ENCODE measurements at places on chromosomes 12 and 14.

- DNase-seq = no peak
Observed at GRCh38 chr14:79254069-79254775, 957.1 kb downstream of the DIO2 start.

GRCh38 chr12:5976196-5976595 is 31.1 kb upstream of the ANO2 start:
- DNase-seq = no peak

DNA sequence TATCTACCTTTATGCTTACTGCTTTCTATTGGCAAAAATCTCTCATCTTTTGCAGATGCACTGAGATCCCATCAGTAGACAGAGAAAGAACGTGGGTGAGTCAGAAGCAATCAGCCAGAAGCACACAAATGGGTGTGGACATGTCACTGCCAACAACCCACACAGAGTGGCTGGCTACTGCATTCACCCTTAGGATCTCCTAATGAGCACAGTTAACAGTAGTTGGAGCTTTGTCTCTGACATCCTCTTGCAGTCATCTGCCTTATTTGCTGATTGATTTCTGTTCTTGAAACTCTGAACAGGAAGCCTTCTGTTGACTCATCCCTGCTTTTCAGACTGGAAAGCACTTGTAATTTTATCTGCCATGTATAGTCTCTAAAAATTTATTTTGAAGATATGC is 117.2 kb downstream of the RGS6 start:
- no peak for DNase-seq

GRCh38 chr14:36268121-36268520 is 52.3 kb downstream of the MBIP start:
- no peak for DNase-seq

GRCh38 chr14:83007641-83008225 is 1474.1 kb upstream of the SEL1L start:
- no peak for DNase-seq

DNA sequence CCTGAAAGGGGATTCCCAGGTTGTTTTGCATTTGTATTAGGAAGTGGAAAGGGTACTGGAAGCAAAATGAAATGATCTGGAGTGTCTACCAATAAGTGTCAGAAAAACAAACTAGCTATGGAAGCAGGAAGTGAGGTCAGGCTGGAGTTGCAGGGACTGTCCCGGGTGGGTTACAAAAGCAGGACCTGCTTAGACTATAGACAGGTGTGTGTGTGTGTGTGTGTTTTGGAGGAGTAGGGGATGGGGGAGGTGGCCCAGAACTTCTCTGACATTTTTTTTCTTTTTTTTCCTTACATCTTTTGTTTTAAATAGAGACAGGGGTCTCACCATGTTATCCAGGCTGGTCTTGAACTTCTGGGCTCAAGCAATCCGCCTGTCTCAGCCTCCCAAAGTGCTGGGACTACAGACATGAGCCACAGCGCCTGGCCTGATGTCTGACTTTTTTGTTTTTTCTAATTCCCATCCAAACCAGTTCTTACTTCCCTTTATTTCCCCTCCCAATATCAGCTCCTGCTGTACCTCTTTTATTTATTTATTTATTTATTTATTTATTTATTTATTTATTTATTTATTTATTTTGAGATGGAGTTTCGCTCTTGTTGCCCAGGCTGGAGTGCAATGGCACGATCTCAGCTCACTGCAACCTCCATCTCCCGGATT is 512 bp upstream of the RND1 start:
- no peak for DNase-seq

DNA sequence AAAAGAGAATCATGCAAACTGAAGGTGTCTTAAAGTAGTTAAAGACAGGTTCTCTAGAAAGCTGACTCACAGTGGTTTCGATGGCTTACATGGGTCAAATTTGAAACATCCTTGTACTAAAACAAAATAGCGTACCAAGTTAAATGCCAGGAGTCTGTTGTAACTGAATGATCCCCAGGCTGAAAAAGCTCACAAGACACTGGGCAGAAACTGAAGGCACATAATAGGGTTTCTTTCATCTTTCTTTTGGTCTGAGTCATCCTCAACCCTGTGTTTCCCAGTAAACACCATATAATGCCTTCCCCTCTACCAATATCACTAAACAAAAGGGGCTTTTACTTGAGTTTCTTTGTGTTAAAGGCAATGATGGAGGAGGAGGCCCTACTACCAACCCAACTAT is 12.8 kb downstream of the ZFYVE1 start:
- DNase-seq = no peak

- no peak for DNase-seq
Observed at GRCh38 chr12:106255952-106256351, 8.1 kb upstream of the CKAP4 start.

GRCh38 chr12:106301241-106301610 is 1.3 kb upstream of the TCP11L2 start:
- no peak for DNase-seq

GRCh38 chr14:90890322-90891020 is 74.2 kb upstream of the TTC7B start:
- DNase-seq = no peak

DNA sequence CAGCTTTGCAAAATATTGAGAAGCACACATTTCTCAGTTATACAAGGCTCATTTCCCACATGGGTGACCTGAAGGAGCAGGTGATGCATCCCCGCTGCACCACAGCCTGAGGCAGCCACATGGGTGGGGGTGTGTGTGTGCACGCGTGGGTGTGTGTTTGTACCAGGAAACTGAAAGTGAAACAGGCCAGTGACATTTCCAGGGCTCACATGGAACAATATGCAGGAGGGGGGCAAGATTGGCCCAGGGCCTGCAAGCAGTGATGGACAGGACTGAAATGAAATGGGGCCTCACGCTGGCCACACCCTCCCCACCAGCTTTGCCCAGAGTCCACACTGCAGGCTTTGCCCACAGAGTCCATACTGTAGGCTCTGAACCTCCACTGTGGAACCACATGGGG is 154.2 kb upstream of the PARP11 start:
- peak; percentile 44 for DNase-seq

DNA sequence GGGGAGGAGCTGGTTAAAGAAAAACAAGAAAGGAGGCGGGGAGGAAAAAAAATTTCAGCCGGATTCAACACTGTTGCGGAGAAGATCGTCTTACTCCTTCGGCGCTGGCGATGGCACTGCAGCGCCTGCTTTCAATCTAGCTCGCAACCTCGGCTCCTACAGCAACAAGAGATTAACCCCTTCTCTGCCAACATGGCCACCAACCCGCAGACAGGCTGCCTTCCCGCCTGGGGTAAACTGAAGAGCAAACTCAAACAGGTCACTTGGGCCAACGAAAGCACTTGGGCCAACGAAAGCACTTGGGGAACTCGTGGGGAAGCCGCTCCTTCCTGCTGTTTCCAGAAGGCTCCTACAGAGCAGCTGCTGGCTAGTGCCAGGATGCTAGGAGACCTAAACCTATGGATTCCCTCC is 73.7 kb downstream of the CIT start:
- DNase-seq = no peak

DNA sequence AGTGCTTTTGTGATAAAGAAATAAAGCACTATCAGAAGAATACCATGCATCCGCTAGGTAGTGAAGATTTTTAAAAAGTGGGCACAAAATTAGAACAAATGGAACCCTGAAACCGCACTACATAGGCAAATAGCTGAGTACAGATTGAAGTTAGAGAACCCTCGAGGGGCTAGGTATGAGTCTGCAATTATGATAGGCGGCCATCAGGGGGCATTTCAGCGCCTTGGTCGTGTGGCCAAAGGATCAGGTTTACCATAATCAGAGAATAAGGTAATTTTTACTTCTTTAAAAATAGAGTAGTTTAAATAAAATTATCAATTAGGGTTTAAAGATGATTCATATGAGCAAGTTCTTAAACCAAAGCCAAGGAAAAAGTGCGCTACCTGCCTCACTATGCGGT is 129.8 kb downstream of the TMX1 start:
- DNase-seq = peak; percentile 2

- no peak for DNase-seq
Observed at GRCh38 chr12:130571089-130571488, 145.0 kb downstream of the RIMBP2 start.

DNA sequence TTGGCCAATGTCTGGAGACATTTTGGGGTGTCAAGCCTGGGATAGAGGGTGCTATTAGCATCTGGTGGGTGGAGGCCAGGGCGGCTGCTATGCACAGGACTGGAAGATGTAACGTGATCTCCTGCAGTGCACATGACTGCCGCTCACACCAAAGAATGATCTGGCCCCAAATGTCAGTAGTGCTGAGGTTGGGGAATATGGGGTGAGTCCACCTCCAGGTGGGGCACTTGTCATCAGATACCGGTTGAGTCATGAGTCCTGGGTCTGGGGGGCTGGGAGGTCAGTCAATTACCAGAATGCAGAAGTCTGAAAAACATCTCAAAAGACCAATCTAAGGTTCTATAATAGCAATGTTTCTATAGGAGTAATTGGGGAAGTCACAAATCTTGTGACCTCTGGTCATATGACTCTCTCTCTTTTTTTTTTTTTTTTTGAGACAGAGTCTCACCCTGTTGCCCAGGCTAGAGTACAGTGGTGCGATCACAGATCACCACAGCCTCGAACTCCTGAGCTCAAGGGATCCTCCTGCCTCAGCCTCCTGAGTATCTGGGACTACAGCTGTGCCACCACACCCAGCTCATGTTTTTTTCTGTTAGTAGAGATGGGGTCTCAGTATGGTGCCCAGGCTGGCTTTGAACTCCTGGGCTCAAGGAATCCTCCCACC is 6.0 kb upstream of the SDSL start:
- no peak for DNase-seq

- no peak for DNase-seq
Observed at GRCh38 chr12:93223440-93224426, 154.0 kb upstream of the NUDT4 start.

DNA sequence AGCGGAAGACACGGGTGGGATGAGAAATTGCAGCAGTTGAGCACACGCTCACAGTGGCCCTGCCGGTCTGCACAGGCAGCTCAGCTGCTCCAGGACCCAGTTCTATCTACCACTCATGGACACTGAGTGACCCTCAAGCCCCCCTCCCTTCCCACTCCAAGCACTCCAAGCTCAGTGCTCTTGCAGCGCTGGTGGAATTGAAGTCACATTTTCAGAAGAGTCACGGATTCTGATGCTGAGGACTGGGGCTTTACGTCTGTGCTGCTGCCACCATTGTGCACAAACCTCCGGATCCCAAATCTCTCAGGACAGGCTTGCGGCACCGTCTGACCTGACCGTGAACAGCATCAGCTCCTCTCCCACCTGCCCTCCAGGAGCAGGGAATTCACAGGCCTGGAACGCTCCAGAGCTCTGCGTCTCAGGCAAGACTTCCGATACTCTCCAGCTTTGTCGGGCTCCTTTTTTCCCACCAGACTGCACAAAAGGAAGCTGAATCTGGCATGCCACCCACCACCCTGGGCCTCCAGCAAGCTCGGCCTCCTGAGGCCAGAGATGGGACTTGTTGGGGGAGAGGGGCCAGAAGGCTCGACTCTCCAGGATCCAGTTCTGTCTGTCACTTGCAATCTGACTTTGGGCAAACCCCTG is 213.1 kb upstream of the RTL1 start:
- DNase-seq = no peak

DNA sequence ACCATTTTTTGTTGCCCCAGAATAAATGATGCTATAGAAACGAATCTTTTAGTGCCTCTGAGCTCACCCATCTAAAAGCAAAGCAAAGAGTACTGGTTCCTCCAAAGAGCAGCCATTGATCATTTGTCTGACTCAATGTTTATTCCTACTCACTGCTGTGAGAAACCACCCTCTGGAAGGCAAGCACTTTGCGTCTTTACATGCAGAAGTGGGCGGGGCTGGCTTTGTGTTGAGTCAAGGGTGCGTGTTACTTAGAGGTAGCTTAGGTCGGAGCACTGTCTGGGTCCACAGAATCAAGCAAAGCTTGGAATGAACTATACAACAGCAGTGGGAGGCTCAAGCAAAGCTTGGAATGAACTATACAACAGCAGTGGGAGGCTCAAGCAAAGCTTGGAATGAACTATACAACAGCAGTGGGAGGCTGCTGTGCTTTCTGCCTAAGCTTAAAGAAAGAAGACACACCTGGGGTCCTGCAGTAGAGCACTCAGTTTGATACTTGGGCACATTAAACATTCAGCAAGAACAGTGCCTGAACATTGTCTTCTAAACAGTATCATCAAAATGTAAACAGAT is 77.2 kb upstream of the PRICKLE1 start:
- no peak for DNase-seq

DNA sequence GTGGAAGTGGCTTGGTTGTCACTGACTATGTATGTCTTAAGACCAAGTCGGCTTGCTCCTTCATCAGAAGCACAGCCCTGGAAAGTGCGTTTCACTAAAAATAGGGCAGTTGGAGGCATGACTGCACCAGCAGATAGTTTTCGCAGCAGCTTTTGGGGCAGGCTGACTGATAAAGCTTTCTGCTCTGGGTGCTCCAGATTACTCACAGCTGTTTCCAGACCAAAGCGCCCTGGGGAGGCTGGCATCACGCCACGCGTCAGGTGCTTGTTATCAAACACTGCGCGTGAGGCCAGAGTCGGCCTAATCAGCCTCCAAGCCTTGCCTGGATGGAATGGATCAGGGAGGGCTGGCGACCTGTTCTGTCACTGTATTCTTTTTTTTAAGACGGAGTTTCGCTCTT is 13.3 kb upstream of the LRRC10 start:
- no peak for DNase-seq
